HFF-Myc (cell line): ENCODE measurements at places on chromosomes 4 and X.

DNA sequence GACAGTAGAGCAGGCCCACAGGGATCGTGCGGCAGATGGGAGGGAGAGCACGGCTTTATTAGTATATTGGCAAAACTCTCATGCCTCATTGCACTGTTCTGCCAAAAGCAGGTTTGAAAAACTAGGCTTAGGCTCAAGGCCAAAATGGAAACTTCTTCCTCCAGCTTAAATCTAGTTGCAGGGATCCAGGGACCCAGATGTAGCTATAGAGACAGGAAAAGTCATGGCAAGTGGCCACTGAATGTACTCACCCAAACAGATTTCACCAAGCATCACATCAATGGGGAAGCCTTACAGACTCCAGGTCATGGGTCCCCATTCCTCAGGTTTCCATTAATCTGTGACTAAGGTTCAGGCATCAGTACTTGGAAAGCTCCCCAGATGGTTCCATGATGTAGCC is 149.2 kb downstream of the STK32B start:
- no peak for DNase-seq

DNA sequence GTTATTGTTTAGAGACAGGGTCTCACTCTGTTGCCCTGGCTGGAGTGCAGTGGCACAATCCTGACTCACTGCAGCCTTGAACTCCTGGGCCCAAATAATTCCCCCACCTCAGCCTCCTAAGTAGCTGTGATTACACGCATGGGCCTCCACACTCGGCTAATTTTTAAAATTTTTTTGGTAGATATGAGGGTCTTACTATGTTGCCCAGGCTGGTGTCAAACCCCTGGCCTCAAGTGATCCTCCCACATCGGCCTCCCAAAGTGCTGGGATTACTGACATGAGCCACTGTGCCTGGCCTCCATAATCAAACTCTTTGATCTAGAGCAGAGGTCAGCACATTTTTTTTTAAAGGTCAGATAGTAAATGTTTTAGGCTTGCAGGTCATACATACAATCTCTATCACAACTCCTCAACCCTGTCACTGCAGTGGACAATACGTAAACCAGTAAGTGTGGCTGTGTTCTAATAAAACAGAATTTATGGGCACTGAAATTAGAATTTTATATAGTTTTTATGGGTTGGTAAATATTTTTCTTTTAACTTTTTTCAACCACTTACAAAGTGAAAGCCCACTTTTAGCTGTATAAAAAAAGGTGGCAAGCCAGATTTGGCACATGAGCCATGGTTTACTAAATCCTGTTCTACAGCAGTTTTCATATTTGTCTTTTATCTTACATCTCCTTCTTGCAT is 105.1 kb upstream of the RAPGEF2 start:
- no peak for DNase-seq

GRCh38 chr4:136793848-136794247 is 738.4 kb downstream of the PCDH18 start:
- no peak for DNase-seq

DNA sequence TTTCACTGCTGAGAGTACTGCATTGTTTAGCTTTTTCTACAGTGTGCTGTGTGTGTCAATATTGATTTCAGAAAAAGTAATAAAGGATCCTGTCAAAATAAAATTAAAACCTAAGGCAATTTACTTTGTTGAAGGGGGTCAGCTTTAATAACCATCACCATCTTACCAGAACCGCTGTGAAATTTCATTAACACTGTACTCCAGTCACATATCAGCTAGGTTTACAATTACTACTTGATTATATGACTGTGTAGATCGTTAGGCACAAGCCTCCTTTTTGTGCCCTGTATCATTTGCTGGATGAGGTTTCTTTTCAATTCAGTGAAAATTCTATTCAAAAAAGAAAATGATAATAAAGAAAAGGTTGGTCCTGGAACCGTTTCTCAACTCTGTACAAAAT is 917.2 kb downstream of the CENPC start:
- DNase-seq: no peak

DNA sequence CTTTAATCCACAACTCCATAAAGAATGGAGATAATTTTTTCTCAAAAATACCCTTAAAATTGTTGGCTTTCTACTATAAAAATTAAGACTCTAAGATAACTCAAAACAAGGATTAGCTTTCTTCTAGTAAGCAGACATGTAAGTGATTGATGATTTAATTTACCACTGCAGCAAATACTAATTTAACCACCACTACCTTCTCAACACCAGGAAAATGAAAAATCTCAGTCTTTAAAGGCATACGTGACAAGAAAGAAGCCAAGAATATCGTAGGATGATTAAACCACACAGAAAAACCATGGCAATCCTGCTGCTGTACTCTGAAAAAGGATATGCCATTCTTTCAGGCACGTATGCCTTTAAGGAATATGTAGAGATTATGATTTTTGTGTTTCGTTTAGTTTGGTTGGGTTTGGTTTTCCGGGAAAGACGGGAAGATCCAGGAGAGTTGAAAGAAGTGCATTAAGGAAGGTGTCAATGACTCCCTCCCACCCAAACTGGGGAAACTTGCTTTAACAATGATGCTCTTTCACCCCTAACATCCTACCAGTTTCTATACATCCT is 881 bp downstream of the LRCH2 start:
- no peak for DNase-seq

DNA sequence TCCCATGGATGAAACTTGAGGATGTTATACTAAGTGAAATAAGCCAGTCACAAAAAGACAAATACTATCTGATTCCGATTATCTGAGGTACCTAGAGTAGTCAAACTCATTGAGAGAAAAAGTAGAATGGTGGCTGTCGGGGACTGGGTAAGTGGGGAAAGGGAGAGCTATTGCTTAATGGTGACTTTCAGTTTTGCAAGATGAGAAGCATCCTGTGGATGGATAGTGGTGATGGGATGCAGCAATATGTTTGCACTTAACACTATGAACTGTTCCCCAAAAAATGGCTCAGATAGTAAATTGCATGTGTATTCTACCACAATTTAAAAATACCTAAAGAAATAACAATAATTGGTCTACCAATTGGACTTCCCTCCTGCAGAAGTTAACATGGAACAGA is 181.5 kb downstream of the SHROOM3 start:
- DNase-seq: no peak

- DNase-seq: no peak
Observed at GRCh38 chr4:25809996-25810395, 52.8 kb downstream of the SEL1L3 start.

GRCh38 chrX:6026980-6027379 is 201.7 kb downstream of the NLGN4X start:
- no peak for DNase-seq

DNA sequence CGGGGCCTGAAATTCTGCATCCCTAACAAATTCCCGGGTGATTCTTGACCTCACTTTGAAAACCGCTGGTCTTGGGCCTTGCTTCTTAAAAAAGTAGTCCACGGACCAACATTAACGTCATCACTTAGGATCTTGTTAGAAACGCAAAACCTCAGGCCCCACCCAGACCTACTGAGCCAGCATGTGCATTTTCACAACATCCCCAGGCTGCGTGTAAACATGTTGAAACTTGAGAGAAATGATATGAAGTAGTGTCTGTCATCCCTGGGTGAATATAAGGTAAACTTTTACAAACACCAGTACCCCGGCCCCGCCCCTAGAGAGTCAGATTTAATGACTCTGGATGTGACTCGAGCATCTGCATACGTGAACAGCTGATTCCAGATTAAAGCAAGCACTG is 33.7 kb downstream of the SORBS2 start:
- DNase-seq: no peak

DNA sequence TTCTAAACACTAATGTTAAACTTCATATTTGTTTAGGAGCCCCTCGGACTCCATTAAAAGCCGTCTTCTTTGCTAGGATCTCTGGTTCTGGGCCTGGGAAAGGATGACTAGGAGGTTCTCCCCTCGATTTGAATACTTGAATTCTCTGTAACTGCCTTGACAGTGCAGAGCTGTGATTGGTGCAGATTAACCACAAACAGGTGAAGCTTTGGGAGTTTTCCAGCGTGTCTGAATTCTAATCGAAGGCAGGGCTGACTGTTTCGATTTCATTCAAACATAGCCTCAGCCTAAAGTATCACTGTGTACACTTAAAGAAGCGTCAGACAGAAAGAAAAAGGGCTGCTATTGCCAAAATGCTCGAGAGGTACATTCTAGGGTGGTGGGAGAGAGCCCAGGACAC is 29.0 kb downstream of the TFDP3 start:
- DNase-seq: no peak

GRCh38 chrX:8679550-8679949 is 52.4 kb downstream of the ANOS1 start:
- no peak for DNase-seq

- no peak for DNase-seq
Observed at GRCh38 chrX:568311-568710, 62.3 kb upstream of the SHOX start.

- DNase-seq: no peak
Observed at GRCh38 chrX:136228839-136229207, 22.4 kb downstream of the MAP7D3 start.
